Stomach (tissue), 19 donors: ENCODE measurements at places on chromosomes 4 and X.
A peak's percentile ranks its signal among the peaks of the same experiment; 100 is the strongest.

GRCh38 chr4:122584519-122584918 lies 36.3 kb downstream of the IL21 start:
- DNase-seq, result peak; percentile 19

GRCh38 chr4:187500796-187501195 lies 494.8 kb upstream of the ZFP42 start:
- no peak for DNase-seq

GRCh38 chr4:123396307-123397143 lies at the start of gene SPRY1:
TSS of gene SPRY1 (plus strand) at chr4:123396795. CDS start at chr4:123401592, 4,797 bp downstream.
- peak; percentile 97 for DNase-seq

- DNase-seq, result no peak
Measured at GRCh38 chr4:24701683-24702082, 93.7 kb upstream of the SOD3 start.

GRCh38 chr4:113057891-113058290 lies 8.4 kb downstream of the ANK2 start:
- peak; percentile 34 for DNase-seq

- no peak for DNase-seq
Measured at GRCh38 chr4:8582436-8582835, 2.2 kb downstream of the GPR78 start.

DNA sequence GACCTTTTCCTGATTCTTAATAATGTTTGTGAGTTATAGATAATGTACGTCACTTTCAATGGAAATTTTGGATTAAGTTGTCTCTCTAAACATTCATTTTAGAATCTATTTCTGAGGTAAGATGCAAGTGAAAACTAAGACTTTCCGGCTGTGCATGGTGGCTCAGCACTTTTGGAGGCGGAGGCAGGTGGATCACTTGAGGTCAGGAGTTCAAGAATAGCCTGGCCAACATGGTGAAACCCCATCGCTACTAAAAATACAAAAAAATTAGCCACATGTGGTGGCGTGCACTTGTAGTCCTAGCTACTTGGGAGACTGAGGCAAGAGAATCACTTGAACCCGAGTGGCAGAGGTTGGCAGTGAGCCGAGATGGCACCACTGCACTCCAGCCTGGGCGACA lies 524.6 kb upstream of the SLIT2 start:
- no peak for DNase-seq

GRCh38 chrX:134632355-134632754 lies 25.9 kb downstream of the PLAC1 start:
- DNase-seq, result no peak

- DNase-seq, result no peak
Measured at GRCh38 chr4:17713779-17714178, 67.6 kb downstream of the FAM184B start.

DNA sequence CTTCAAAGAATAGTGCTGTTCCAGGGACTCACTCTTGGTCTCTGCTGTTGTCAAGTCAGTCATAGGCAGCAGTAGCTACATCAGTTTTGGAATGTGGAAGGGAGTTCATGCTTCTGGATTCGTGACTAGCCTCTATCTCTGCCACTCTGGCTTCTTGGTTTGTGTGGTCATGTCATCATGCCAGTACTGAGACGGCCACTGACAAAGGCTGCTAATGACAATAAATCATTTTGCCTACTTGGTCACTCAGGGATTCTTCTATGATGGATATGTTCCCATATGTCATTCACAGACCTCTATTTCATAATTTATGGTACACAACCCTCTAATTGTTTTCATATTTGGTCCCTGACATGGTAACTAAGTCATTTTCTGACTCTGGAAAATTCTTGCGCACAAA lies 450.8 kb upstream of the BOD1L1 start:
- no peak for DNase-seq

DNA sequence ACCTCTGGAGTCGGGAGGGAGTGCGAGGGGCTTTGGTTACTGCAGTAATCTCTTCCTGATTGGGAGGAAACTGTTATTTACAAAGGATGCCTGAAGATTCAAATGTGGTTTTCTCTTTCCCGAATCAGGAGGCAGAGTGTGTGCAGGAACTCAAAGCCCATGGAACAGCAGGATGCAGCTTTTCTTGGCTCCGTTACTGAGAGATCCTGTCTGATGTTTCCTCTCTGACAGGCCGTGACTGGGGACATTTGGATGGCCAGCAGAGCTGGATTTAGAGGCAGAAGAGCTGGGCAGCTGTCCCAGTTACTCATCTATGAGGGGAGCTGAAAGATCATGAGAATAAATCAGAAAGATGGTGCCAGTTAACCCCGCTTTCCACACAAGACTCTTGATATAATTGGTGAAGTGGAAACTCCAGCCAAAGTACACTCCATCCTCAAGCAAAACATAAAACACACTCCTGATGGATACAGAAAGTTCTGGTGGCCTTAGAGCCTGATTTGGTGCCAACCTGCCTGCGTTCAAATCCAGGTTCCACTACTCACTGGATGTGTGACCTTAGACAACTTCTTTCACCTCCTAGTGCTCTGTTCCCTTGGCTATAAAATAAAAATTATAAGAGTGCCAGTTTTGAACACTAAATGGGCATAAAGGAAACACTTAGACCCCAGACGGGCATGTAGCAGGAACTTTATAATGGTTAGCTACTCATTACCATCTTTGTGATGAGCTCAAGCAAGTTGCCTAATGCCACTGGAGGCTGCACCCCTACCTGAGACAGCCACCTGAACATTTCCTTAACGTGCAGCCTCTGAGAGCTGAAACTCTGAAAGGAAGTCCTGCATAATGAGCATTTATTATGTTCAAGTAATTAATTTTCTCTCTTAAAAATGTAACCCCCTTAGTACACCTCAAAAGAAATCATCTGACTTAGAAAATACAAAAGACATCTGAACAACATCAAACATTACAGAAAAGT lies 349.0 kb upstream of the GATB start:
- DNase-seq, result peak; percentile 77

DNA sequence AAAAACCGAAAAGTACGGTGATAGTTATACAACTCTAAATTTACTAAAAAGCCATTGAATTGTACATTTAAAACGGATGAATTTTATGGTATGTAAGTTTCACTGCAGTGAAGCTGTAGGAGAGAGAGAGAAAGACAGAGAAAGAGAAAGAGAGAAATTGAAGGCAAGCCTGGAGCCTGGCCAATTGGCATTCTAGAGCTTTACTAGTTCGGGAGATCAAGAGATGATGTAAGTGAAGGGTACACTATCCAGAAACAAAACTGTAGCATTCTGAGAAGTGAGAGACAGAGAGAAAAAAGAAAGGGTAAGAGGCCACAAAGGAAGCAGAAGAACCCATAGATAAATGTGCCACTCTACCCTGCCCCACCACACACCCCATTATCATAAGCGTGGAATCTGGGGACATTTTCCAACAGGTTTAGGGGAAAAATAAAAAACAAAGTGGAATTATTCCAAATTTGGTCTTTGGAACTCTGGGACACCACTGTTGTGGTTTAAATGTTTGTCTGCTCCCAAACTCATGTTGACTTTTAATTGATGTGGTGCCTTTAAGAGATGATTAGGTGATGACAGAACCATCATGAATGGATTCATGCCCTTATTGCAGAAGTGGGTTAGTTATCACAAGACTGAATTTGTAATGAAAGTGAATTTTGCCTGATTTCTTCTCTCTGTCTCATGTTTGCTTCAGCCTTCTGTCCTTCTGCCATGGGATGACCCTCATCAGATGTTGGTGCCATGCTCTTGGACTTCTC lies 123.0 kb upstream of the PLS3 start:
- no peak for DNase-seq

DNA sequence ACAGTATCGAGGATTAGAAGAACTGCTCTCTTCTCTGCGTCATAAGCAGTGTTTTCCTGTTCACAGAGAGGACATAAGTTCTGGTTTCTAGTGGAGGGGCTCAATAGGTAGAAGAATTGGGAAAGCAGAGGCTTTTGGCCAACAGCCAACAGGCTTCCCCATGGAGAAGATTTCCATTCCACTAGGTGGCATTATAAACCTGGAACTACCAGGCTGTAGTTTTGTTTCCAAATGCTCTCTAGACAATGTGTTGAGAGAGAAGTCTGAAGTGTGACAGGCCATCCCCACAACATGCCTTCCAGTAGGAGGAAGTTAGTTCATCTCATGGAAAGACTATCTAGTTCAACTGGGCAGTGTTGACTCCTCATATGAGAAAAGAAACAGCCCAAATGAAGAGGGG lies 63.8 kb upstream of the ANXA10 start:
- no peak for DNase-seq

DNA sequence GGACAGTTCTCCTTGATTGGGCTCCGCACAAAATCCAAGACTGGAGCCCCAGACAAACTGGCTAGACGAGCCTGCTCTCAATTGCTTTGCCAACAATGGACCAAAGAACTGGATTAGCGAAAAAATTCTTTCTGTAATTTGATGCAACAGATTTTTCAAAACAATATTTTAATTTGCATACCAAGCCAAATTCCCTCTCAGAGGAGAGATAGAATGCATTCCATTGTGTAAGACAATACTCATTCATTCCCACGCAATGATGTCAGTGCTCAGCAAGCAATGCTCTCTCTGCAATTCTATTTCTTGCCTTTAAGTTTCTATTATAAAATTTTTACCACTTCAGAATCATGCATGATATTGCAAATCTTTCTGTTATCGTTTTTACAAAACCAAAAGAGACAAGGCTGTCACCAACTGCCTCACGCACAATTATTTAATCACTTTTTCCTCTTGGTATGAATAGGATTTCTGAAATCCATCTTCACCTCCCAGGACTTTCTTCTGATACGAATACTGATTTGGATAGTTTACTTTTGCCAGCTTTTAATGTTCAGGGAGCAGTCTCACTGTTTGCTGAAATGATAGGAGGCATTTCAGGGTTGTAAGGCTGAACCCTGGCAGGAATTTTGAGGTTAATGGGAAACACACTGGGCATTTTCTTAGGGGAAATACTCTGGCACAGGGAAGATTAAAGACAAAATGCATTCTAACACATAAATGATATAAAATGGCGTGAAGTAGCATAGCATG lies 46.1 kb upstream of the HCCS start:
- no peak for DNase-seq

DNA sequence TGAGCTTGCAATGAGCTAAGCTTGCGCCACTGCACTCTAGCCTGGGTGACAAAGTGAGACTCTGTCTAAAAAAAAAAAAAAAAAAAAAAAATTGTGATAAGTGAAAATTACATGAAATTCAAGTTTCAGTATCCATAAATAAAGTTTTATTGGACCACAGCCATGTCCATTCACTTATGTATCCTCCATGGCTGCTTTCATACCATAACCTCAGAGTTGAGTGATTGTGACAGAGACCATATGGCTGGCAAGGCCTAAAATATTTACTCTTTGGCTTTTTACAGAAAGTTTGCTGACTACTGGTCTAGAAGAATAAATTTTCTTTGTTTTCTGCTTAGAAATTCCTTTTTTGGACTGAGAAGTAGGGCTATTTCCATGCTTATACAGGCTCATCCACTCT lies 11.8 kb upstream of the SHISA3 start:
- DNase-seq, result peak; percentile 57

- no peak for DNase-seq
Measured at GRCh38 chr4:53916431-53916889, 147.9 kb downstream of the CHIC2 start.

- DNase-seq, result no peak
Measured at GRCh38 chr4:55612341-55612740, 20.3 kb upstream of the PDCL2 start.

GRCh38 chrX:31563792-31564191 lies 492.0 kb upstream of the FTHL17 start:
- no peak for DNase-seq

- peak; percentile 92 for DNase-seq
Measured at GRCh38 chr4:184815046-184815877, 10.5 kb downstream of the ACSL1 start.

- DNase-seq, result no peak
Measured at GRCh38 chrX:75648803-75649588, 126.2 kb upstream of the ZDHHC15 start.

DNA sequence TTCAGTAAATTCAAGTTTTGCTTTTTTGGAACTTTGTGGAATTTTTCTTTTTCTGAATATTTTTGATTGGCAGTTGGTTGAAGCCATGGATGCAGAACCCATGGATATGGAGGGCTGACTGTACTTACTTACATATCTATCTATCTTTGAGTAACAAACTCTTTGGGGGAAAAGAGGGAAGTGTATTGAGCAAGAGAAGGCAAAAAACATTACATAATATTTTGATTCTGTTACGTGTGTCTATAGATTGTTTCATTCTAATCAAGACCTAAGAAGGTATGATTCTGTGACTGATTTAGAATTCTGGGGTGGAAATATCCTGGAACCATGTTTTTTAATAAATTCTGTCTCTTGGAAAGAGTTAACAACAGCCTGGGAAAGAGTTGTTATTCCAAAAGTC lies 31.5 kb downstream of the GRSF1 start:
- no peak for DNase-seq

GRCh38 chrX:72001471-72001870 lies 90.8 kb downstream of the NHSL2 start:
- DNase-seq, result no peak

GRCh38 chrX:123728016-123728415 lies 4.8 kb downstream of the THOC2 start:
- no peak for DNase-seq

- DNase-seq, result no peak
Measured at GRCh38 chr4:47490550-47490949, 5.5 kb downstream of the ATP10D start.

- DNase-seq, result no peak
Measured at GRCh38 chr4:35867057-35867456, 377.3 kb downstream of the ARAP2 start.

- DNase-seq, result no peak
Measured at GRCh38 chr4:102529977-102530376, 28.8 kb downstream of the NFKB1 start.

- no peak for DNase-seq
Measured at GRCh38 chr4:174983128-174983750, 65.1 kb downstream of the ADAM29 start.

GRCh38 chr4:188783175-188783574 lies 643.9 kb downstream of the TRIML1 start:
- no peak for DNase-seq

GRCh38 chr4:119695216-119695615 lies 66.6 kb upstream of the PDE5A start:
- no peak for DNase-seq

DNA sequence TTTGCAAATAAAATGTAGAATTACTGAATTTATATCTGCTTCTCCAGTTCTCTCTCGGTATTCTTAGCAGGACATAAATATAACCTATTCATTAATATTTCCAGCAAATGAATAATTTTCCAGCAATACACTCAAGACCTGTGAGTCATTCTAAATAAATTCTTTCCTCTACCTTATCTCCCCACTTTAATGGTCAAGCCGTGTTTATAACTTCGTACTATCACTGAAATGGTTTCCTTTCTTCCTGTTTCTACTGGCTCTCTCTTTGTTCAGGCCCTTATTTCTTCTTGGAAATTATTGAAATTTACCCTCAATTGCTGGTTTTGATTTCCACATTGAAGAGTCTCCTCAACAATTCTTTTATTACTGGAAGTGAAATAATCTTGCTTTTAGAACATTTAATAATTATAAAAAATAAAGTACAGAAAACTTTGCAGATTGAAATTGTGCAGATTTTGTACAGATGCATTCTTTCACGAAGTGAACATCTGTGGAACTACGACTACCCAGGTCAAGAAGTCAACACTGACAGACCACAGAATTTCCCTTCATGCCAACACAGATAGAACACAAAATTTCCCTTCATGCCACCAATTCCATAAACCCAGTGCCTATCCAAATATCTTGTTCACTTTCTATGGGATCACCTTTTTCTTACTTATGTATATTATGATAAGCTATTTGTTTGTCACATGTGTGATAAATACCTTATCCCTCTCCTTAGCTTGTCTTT lies 205.7 kb downstream of the FAT4 start:
- no peak for DNase-seq

GRCh38 chrX:124344246-124344645 lies 2.1 kb upstream of the SH2D1A start:
- no peak for DNase-seq

GRCh38 chr4:188647820-188648370 lies 508.7 kb downstream of the TRIML1 start:
- no peak for DNase-seq
